Amniotic epithelial cell (primary cell): ENCODE measurements at places on chromosomes 5 and 9.

DNA sequence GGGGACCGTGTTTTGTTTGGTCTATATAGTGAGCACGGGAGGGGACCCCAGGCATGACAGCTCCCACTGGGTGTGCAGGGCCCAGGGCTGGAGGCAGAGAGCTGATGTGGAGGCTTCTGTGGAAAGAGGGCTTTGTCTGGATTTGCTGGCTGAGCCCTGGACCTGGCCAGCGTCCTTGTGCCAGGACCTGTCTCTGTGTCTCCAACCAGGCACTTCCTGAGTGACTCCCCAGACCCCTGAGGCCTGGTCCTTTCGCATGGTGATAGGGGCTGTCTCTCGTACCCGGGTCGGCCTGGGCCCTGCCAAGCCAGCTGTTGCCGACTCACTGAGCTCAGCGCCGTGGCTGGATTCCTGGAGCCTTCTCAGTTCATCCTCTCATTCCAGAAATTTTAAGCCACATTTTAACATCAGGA is 77.6 kb downstream of the ADAMTS2 start:
- no peak for DNase-seq

DNA sequence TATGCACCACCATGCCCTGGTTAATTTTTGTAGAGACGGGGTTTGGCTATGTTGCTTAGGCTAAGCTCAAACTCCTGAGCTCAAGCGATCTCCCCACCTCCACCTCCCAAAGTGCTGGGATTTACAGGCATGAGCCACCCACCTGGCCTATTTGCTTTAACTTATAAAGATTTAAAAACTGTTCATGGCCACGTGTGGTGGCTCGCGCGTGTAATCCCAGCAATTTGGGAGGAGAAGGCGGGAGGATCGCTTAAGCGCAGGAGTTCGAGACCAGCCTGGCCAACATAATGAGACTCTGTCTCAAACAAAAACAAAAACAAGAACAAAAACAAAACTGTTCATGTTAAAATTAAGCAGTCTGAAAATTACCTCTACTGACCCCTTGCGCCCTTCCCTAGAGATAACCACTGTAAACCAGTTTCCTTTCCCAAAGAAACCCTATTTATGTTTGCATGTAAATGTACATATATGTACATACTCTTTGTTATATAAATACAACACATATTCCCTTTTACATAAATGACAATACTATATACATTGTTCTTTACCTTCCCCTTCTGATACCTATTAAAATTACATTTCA is 1.5 kb downstream of the AK6 start:
- DNase-seq, result no peak

GRCh38 chr5:38837416-38837815 is 8.4 kb upstream of the OSMR start:
- no peak for DNase-seq

DNA sequence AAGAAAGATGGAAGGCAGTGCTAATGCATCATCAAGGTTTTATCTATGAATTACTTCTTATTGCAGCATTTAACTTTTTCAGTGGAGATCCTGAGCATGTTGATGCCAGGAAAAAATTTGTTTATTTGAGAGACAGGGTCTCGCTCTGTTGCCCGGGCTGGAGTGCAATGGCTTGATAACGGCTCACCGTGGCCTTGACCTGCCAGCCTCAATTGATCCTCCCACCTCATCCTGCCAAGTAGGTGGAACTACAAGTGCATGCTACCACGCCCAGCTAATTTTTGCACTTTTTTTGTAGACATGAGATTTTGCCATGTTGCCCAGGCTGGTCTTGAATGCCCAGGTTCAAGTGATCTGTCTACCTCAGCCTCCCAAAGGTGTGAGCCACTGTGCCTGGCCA is 47.2 kb downstream of the AOPEP start:
- no peak for DNase-seq

GRCh38 chr9:83034026-83034425 is 28.9 kb downstream of the RASEF start:
- no peak for DNase-seq

GRCh38 chr5:127801751-127802476 is 98.7 kb downstream of the CCDC192 start:
- DNase-seq, result no peak

GRCh38 chr5:22431840-22432239 is 421.3 kb downstream of the CDH12 start:
- no peak for DNase-seq

GRCh38 chr5:117425163-117425562 is 850.5 kb upstream of the SEMA6A start:
- DNase-seq, result no peak

DNA sequence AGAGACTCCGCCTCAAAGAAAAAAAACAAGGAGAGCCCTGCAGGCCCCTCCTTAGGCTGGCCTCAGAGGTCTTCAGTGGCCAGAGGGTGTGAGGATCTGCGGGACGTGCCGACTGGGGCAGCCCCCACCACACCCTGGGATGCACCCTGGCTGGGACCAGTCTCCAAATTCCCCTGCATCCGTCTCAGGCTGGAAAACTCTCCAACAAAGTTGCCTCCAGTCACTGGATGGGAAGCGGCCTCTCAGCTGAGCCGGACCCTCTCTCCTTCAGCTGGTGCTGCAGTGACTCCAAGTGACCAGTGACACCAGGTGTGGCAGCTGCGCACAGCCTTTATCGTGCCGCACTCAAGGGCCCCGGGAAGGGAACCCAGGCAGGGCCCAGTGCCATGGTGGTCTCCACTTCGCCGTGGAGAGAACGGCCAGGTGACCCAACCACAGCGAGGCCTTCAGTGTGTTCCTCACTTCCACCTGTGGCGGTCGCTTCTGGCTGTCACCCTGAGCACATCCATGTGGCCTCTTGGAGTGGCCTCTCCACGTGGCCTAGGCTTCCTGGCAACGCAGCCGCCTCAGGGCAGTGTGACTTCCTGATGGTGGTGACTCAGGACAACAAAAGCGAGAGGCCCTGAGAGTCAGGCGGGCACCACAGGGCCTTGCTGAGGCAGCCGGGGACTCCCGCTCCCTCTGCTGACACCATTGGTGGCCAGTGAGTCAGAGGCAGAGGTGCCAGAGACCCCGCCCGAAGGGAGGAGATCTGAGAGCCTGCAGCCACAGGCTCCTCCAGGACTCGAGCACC is 19.3 kb upstream of the CAMSAP1 start:
- peak; percentile 29 for DNase-seq

- no peak for DNase-seq
Measured at GRCh38 chr5:10709933-10710332, 51.1 kb downstream of the DAP start.

GRCh38 chr5:149611326-149611725 is 30.0 kb downstream of the ARHGEF37 start:
- peak; percentile 76 for DNase-seq
